Spinal cord (tissue), 10 donors: ENCODE measurements at places on chromosomes 1 and 21. TPM values are rescaled to one million over a fixed set of nuclear protein-coding genes. Genes with fewer than 3 reads are reported as not detected.

The KRTAP13-2 gene
- polyA plus RNA-seq = not detected

The NBPF3 gene
- 16.1 TPM for polyA plus RNA-seq

The SH3BP5L gene
- polyA plus RNA-seq = 34.8 TPM

The PSMG1 gene
- 45.9 TPM for polyA plus RNA-seq

The CELSR2 gene
- polyA plus RNA-seq = 74.2 TPM
